ENCODE measurements at places on chromosomes 3 and 15.

GRCh38 chr15:67240235-67241131, 14.0 kb downstream of the AAGAB start:
- no peak for DNase-seq

DNA sequence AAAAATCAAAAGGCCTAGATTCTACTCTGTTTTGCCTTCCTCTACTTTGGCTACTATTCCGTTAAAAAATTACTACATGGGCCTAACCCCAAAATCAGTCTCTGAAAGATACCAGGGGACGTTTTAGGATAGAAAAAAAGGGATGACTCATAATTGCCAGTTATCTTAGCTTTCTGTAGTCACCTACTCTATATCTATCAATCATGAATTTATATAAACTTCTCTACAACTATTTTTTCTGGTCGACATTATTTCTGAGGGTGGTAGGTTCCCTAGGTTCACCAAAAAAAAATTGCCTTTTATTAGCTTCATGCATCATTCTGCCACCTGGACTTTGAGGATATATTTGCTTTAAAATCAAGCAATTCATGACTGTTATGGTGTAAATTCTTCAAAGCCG, 36.5 kb downstream of the RAF1 start:
- no peak for DNase-seq

DNA sequence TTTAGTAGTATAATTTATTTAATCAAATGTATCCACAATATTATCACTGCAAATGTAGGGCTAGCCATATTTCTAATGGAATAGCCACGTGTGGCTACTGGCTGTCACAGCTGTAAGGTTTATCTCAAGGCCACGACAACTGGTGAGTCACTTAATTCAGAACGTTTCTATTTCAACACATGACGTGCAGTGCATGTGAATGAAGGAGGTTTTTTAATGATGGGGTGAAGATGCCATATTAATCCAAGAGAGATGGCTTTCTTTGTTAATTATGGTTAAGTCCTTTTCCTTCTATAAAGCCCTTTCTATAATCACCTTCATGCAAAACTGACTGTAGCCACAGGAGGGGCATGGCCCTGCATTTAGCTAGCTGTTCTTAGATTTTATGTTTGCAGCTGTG, 212.0 kb downstream of the FEZF2 start:
- no peak for DNase-seq

- DNase-seq, result no peak
Measured at GRCh38 chr3:3851621-3852323, 52.5 kb downstream of the LRRN1 start.

DNA sequence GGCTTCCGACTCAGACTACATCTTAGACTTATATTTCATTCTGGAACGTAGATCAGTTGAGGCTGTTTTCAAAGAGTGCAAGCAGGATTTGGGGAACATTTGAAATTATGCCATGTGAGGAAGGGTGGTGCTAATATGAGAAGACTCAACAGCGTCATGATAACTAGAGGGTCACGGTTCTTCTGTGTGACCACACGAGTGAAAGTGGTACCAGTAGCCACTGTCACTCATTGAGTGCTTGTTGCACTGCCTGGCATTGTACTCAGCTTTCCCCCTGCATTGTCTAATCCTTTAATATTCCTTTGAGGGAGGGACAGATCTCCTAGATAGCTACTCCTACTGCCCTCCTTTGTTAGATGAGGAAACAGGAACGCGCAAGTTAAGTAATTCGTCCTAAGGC, 81.3 kb upstream of the PLXNA1 start:
- DNase-seq, result no peak

GRCh38 chr15:36943508-36944361, 156.6 kb downstream of the MEIS2 start:
- no peak for DNase-seq

DNA sequence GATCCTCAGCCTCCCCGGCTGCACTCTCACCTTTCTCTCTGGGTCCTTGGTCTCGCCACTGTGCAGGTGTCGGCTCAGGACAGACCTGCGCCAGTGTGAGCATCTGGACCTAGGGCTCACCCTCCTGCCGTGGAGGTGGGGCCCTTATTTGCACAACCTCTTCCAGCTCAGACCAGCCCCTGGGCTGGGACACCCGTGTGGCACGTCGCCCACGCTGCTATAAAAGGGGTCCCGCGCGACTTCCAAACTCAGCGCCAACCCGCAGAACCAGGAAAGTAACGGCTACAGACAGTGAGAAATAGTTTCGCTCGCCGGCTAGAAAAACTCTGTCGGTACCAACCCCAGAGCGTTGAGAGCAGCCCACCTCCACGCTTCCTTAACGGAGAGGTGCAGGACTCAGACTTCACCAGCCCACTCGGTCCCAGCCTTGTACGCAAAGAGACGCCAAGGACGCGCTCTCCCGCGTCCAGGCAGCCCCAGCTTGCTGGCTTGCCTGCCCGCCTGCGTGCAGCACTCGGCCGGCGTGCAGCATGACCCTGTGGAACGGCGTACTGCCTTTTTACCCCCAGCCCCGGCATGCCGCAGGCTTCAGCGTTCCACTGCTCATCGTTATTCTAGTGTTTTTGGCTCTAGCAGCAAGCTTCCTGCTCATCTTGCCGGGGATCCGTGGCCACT, at the start of the genes DUOX2 and DUOXA2:
DUOX2 (minus strand) TSS at position 97 of the 675 bp plus-strand sequence. CDS start 761 bp downstream, outside the sequence.
DUOXA2 (plus strand) TSS at position 251 of the 675 bp plus-strand sequence; CDS start at position 531, 280 bp downstream.
- no peak for DNase-seq

- no peak for DNase-seq
Measured at GRCh38 chr15:46696281-46696680, 1021.0 kb upstream of the SEMA6D start.

- peak; percentile 2 for DNase-seq
Measured at GRCh38 chr15:101807345-101807945, 4.1 kb downstream of the OR4F6 start.

GRCh38 chr15:63891079-63891767, 57.5 kb upstream of the HERC1 start:
- peak; percentile 33 for DNase-seq

DNA sequence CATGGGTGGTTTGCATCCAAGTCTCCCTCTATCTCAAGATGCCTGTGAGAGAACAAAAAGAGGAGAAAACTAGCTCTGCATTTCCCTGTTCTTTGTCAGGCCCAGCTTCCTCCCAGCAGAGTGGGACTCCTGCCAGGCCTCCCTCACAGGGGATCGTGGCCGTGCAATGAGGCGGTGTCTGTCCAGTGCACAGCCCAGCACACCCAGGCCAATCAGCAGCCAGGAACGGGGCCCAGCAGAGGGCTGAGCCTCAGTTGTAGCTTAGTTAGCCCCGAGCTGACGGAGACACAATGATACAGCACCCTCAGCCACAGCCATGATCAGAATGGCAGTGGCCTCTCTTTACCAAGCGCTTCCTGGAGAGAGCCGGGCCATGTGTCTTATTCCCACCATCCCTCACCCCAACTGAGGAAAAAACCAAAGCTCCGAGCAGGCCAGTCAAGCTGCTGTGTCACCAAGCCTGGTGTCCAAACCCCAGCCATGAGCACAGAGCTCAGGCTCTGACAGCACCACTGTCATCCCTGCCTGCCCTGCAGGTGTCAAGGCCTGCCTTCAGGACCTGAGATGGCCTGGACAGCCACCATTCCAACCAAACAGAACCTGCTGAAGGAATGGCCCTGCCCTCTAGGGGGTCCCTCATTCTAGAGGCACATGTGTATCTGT, 71.1 kb downstream of the DNAJB8 start:
- no peak for DNase-seq

- DNase-seq, result no peak
Measured at GRCh38 chr3:14587740-14588360, 47.7 kb upstream of the GRIP2 start.

DNA sequence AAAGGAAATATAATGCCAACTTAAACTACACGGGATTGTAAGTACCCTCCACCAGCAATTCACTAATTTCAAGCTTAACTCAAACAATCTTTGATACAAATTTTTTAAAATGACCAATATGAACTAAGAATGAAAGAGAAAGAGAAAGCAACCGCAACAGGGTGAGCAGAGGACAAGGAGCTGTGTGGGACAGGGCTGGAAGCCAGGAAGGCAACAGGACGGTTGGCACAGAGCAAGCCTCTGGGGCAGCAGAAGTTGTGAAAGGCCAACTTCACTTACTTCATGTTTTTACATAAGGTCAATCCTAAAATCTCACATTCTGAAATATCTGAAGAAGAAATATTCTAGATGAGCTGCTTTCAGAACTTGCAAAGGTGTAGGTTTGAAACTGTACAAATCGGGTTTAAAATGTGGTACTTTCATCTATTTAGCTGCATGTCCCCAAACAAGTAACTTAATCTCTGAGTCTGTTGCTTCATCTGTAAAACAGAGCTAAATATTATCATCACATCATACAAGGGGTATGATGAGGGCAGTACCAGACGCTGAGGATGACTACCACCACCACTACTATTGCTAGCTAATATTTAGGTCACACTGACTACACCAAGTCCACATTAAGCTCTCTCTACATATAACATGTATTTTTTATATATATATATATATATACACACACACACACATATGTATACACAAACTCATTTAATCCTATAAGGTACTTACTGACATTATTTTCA, 101.7 kb downstream of the IGSF11 start:
- DNase-seq, result peak; percentile 8

DNA sequence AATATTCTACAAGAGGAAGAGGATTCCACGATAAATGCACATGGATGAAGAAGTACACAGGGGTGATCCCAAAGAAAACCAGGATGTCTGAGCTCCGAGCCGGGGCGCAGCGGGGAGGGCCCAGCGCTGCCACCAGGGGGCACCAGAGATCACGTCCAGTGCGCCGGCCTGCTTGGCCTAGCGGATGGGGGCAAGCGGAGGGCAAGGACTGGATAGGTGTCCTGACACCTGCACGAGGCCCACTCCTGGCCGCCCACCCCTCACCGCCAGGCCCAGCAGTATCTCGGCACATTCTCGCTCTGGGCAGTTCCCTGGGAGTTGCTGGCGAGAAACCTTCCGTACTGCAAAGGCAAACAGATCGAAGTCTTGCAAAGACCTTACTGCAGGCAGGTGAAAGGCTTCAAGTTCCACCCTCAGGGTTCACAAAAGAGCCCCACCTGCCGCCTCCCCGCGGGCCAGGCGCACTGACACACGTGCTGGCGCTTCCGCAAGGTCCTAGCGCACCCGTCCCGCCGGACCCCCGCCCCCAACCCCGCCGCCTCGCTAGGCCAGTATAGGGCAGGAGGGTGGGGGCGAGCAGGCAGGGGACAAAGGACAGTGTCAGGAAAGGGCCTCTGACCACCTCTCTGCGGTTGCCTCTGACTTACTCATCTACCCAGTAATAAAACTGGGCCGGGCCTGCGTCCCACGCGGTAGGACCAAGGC, 3.3 kb downstream of the ANKRD63 start:
- no peak for DNase-seq

GRCh38 chr3:131840156-131840797, 194.5 kb downstream of the CPNE4 start:
- DNase-seq, result no peak

DNA sequence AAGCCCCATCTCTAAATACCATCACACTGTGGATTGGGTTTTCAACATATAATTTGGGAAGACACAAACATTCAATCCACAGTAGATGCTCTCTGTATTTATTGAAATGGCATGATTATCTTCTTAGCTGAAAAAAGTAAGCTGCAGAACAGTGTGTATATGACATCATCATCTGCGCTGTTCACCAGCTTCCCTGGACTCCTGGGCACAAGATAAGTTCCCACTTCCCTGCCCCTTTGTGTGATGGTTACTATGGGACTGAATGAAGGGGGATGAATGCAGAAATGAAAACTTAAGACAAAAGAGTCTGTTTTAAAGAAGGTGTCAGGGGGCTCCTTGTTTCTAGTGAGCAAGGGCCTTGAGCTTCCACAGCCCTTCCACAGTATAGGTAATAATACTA, 20.0 kb upstream of the GPD1L start:
- no peak for DNase-seq

- no peak for DNase-seq
Measured at GRCh38 chr15:37876900-37877299, 57.5 kb upstream of the TMCO5A start.

DNA sequence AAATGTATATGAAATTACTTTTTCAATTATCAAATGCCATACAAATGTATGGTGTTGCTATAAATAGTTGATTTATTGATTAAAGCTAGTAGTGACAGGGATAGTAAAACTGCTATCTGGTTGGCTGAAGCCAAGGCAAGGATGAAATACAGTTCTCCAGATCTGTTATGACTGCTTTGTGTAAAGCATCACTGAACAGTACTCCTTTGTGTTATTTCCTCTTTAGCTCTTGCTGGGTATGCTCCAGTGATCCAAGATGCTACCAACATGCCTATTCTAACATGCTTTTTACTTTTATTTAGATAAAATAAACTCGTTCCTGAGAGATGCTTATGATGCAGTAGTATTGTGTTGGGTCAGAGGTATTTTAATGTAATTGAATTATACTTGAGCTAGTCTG, 12.4 kb upstream of the UBR1 start:
- DNase-seq, result no peak

DNA sequence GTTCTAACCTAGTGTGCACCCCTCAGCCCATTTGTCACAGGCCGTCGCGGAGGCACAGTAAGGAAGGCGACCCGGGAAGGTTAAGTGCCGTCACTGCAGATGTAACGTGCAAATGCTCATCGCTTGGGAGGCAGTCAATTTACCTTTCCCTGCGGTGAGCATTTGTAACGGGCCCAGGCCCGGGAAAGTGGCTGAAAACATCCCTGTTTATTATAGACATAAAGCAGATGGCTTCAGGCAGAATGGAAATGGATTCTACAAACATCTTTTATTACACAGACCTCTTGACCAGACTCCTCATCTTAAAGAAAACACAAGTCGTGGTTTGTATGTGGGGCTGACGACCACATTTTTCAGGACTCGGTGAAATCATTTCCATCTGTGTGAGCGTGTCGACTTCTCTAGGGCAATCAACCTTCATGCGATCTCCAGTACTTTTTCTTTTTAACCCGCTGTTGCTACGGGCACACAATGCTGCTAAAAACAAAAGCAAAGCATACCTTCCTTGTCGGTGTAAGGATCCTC, 43.6 kb downstream of the NMNAT3 start:
- no peak for DNase-seq

GRCh38 chr15:43511012-43511885, 6.2 kb upstream of the MAP1A start:
- DNase-seq, result no peak

- DNase-seq, result no peak
Measured at GRCh38 chr3:4536260-4536659, 43.1 kb downstream of the ITPR1 start.

DNA sequence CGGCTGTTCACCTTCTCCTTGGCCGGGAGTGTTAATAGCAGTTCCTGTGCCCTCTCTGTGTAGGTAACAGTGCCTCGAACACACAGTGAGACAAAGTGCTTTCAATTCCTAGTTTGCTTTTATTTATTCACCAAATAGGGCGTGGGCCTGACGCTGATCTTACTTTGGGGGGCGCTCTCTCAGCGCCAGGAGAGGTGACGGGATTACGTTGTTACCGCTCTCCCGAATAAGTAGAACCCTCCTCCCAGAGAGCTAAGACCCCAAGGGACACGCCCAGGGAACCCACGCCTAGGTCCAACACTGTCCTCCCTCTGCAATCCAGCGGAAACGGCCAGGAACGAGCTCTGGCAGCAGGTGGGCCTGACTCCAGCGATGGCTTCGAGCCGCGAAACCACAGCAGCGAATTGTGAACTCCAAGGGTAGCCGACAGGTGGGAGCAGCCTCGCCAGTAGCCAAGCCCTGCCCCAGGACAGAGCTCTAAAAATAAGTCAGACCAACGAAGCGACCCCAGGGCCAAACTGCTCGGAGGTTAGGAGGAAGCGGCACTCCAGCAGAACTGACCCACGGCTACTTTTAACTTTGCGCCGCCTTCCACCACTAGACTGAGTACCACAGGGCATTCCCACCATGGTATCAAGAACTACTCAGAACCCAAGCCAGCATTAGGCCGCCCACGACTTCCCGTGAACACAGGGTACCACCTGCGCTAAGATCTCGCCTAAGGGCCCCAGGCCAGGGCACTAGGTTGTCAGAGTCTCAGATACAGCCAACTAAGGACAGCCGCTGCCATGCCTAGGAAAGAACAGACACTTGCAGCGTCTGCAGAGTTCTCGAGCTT, 1.6 kb upstream of the SIN3A start:
- DNase-seq, result no peak
